ENCODE measurements at places on chromosomes 7 and 10.

DNA sequence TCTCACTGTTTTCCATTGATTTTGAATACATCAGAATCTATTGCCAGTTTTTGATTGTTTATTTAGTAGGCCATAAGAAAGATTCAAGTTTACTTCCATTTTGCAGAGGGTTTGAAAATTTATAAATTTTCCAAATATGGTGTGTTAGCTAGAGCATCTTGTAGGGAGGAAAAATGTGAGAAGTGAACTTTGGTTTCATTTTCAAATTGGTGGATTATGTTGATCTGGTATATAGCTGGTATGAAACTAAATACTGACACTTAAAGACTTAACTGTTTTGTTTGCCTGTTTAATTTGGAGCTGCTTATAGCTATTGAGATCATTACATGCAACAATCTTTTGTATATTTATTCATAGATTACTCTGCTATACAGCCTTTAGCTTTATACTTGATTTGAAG lies 108.1 kb downstream of the ADAM22 start:
- no peak for DNase-seq

- no peak for DNase-seq
These were observed 104.1 kb downstream of the PPP1R3C start for GRCh38 chr10:91528768-91529167.

- no peak for DNase-seq
These were observed 119.8 kb upstream of the LANCL2 start for GRCh38 chr7:55245271-55245723.

DNA sequence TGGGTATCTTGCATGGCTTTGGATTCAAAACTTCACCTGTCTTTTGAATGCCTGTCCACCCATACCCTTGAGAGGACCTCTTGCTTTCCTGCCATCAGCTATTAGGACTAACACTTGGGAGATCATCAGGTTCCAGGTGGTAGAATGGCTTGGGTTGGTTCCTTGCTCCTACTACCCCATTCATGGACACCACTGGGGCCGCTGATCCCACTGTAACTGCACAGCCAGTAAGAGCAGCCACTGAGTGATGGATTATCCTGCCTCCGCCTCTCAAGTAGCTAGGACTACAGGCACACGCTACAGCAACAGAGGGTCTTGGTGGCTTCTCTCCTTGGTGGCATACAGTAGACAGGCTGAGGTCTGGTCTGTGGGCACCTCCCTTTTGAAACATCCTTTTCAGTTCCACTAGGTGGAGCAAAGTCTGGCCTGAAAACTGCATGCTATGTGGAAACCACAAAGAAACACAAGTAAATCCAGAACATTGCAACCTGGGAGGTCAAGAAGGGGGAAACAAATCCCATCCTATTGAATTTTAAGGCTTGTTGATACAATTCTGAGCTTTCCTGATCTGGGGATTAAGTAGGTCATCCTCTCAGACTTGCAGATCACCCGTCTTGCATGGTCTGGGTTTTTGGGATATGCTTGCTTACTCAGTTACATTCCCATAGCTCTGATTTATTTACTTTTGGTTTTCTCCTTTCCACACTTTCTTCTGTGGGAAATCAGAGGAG lies 9.4 kb downstream of the WBP1L start:
- DNase-seq = no peak

DNA sequence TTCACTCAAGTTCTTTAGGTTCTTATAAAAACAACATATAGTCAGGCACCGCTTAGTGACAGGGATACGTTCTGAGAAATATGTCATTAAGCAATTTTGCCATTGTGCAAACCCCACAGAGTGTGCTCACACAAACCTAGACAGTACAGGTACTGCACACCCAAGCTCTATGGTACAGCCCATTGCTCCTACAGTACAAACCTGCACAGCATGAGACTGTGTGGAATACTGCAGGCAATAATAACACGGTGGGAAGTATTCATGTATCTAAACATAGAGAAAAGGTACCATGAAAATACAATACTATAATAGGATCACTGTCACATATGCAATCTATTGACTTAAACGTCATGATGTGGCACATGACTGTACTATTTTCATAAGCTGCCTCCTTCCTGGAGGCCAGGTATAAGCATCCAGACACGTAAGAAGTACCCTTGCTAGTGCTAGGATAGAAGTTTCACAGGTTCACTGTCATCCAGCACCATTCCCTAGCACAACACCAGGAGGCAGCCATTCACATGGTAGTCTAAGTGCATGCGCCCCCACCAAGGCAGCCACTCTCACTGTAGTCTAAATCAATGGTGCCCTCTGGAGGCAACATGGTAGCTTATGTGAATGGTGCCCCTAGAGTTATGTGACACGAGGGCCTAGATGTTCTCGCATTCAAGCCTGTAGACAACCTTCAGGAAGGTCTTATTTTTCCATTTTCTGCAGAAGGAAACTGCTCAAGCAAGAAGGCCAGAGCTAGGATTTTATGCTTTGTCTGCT lies 98.5 kb downstream of the ARHGAP22 start:
- DNase-seq = no peak

DNA sequence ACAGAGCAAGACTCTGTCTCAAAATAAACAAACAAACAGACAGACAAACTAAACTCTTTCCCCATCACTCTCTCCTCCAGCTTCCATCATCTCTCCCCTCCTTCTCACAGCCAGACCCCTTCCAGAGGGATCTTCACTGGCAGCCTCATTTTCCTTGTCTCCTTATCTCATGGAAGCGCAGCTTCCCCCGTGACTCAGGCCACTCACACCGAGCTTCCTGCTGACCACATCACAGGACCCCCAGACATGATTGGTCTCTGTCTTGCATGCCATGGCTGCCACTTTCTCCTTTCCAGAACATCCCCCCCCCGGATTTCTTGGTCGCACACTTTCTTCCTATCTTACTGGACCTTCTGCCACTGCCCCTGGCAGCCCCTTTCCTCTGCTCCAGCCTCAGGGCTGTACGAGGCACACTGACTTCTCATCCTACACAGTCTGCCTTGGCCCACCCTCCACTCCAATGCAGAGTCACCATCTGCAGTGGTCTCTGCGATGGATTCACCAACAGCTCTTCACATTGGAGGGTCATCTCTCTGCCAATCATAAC lies 4.9 kb upstream of the INSIG1 start:
- no peak for DNase-seq

GRCh38 chr7:132065989-132066603 lies 509.7 kb upstream of the PODXL start:
- DNase-seq = no peak

- no peak for DNase-seq
These were observed 2.1 kb downstream of the TBX20 start for GRCh38 chr7:35251606-35252310.

- DNase-seq = no peak
These were observed 1443.0 kb upstream of the LRRTM3 start for GRCh38 chr10:65482848-65483247.

DNA sequence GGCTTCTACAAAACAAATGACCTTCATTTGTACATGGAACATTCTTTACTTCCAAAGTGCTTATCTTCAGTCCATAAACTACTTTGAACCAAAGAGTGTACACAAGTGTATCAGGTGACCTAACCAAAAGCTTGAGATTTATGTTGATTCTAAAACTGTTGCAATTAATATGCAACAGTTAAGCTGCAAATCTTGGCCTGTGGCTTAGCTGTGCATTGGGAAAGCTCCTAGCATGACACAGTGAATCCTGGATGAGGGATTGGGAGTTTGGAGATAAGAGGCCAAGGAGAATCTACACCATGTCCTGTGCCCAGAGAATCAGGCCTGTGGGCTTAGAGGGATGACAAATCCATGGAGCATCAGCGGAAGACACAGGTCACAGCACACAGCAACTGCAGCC lies 105.2 kb upstream of the GSDME start:
- DNase-seq = no peak

DNA sequence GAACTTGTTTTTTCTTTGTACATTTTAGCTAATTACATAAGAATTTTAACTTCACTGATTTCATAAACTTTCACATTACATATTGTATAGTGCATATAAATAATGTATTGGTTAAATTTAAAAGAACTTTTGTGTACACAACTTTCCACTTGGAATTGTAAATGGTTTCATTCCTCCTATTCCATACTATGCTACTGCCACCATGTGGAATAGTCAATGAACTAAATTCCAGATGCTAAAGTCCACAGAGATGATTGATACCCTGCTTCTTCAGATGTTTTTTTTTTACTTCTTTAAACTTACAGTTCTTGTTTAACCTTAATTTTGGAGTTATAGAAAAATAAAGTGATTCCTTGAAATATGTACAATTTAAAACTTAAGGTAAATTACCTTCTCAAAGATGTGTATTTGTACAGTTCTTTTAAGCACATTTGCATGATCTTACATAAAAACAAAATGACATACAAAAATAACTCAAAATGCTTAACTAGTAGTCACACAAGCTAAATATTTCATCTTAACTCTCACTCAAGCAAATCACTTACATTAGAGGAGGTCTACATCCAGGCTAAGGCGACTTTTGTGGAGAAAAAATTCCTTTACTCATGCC lies 247.6 kb upstream of the HGF start:
- DNase-seq = no peak

GRCh38 chr7:97226541-97226940 lies 109.0 kb downstream of the SDHAF3 start:
- DNase-seq = no peak

DNA sequence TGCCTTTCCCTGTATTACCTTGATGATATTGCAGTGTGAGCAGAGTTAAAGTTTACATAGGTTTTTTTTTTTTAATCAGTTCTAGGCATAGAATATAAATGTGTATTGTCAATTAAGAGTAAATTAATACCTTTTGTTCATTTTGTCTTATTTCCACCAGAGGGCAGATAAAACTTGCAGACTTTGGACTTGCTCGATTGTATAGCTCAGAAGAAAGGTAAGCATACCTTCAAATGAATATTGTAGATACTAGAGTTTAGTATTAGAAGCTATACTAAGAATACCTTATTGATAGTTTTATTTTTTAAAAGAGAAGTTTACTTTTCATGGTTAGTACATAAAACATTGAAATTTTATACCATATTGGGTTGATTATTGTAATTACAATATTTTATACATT lies 86.8 kb downstream of the MPLKIP start:
- no peak for DNase-seq

DNA sequence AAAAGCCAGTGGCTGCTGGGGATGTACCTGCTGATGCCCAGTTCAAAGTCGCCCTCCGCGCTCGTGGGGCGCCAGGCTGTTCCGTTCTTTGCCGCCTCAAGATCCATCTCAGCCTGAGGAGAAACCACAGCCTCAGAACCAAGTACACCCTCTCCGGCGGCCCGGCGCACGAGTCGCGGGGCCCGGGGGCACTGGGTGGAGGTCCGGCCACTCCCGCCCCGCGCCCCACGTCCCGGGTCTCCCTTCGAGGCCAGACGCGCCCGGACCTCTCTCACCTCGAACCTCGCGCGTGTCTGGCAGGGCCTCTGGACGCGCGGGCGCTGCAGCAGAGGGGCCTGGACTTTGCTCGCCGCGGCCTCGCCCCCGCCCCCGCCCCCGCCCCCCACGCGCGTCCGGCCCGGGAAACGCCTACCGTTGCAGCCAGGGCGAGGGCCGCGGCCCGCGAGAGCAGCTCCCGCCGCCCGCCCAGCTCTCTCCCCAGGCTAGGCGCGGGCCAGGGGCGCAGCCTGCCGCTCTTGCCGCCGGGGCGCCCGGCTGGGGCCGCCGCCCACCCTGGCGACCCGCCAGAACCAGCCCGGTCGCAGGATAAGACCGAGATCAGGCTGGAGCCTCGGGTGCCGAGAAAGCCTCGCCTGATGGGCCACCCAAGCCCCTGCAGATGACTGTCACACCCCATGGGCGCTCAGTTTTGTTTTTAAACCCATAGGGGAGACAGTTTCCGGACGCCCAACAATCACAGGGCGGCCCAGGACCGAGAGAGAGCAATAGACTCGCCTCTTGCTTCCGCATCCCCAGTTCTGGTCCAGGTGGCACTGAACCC lies at the start of gene ABCB4:
ABCB4 (minus strand) TSS at position 322 of the 820 bp plus-strand sequence; CDS start at position 107, 215 bp downstream.
- DNase-seq = no peak

- no peak for DNase-seq
These were observed 41.7 kb upstream of the DUSP5 start for GRCh38 chr10:110456046-110456445.

DNA sequence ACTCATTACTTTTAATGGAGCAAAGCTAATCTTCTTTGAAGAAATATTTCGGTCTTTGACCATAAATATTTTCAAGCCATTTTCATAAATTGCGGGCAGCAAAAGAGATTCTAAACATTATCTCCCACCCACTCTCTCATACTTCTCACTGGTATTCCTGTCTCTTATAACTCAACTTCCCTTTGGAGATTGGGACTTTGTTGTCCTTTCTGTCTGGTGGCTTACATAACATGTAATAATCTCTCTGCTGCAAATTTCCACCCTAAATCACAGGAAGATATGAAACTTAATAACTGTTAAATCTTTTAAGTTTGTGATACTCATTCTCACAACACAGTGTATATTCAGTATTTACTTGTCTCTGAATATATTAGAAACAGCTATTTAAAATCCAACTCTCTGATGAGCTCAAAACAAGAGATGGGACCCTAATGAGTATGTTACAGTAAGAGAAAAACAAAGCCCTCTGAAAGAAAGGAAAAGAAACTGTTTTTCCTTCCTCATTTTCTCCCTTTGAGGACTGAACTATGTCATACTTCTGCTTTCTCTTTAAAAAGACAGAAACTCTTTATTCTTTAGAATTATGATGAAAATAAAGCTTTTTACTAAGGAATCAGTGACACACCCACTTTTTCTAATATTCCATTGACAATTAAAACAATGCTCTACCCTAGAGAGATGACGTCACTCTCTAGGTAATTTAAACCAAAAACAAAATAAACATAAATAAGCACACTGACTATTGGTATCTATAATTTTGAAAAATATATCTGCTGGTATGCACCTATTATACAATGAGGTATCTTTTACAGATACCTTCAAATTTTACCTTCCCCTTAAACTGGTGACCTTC lies 14.7 kb downstream of the CALCR start:
- DNase-seq = no peak

DNA sequence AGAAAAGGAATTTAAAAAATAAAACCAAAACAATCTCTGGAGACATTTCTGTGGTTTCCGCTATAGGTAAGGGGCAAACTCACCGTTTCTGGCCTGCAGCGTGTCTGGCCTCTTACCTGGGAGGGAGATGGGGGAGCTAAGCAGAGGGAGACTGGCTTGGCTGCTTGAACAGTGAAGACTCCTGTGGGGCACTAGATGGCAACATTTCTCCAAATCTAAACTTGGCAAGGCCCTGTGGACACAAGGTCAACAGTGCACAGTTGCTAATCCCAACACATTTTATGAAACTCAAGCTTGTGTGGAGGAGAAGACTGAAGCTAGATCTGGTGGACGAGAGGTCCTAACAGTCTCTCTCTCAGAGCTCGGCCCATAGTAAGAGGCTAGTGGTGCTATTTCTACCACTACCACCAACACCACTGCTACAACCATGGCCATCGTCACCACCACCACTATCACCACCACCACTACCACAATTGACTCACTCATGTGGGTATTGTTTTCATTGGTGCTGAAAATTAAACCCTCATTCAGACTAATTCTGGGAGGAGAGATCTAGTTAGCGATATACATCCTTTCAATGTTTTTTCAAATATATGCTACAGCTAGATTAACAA lies 28.4 kb upstream of the CDHR3 start:
- DNase-seq = no peak

GRCh38 chr7:158431055-158431940 lies 156.3 kb downstream of the PTPRN2 start:
- no peak for DNase-seq

GRCh38 chr7:3028071-3028757 lies 15.5 kb downstream of the CARD11 start:
- no peak for DNase-seq

Measured in NCI-H1436 treated with DMSO at 0.1 percent for 48 hours (cell line).